ENCODE measurements at places on chromosomes 1 and 21.
A peak's percentile ranks its signal among the peaks of the same experiment; 100 is the strongest.

- DNase-seq, result no peak
These were observed 746 bp downstream of the TADA1 start for GRCh38 chr1:166875302-166875733.

DNA sequence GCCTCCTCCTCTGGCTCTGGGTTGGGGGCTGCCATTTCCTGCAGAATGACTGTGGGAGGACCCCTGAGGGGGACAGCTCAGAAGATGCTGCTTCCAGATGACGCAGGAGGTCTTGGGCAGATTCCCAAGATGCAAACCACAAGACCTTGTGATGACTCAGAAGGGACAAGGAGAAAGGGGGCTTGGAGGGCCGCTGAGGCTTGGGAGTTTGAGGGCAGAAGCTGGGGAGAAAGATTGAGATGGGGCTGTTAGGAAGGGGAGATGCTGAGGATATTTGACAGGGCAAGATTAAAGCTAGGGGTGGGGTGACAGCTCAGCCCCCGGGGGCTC, 7.5 kb downstream of the PTPRU start:
- no peak for DNase-seq

- no peak for DNase-seq
These were observed 83.6 kb downstream of the PRDM2 start for GRCh38 chr1:13783551-13783950.

DNA sequence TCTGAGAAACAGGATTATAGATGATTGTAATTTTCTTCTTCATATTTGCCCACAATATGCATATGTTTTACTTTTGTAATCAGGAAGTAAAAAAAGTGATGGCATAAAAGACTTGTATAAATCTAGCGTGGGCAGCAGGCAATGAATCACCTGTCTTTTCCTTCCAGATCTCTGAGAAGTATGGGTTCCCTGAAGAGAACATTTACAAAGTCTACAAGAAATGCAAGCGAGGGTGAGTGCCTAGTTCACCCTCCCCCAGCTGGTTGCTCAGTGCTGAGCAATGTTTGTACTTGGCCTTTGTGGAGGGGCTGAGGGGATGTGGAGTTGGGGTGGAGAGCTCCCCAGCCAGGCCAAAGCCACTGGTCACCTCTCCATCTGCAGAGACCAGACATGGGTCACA, 30.7 kb downstream of the GRHL3 start:
- no peak for DNase-seq

- DNase-seq, result peak; percentile 89
These were observed 29.3 kb downstream of the SLC66A1 start for GRCh38 chr1:19341201-19342061.

DNA sequence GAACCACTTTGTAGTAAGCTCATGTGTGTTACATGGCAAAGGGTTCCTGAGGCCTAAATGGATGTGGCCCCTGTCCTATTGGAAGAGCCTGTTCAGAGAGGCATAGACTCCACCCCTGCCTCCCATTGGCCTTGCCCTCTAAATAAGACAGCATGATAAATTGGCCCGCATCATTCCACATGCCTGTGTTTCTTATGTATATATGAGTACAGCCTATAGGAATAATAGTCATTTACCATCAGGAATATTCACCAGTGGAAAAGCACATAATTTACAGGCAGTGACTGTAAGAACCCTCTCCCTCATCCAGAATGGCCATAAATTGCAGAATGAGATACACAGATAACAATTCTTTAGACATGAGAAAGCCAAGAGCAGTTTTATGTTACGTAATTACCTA, 519.5 kb upstream of the DAB1 start:
- no peak for DNase-seq

GRCh38 chr1:15706751-15707150, 22.6 kb downstream of the PLEKHM2 start:
- peak; percentile 34 for DNase-seq

- no peak for DNase-seq
These were observed 10.1 kb downstream of the GLIS1 start for GRCh38 chr1:53728702-53729455.

DNA sequence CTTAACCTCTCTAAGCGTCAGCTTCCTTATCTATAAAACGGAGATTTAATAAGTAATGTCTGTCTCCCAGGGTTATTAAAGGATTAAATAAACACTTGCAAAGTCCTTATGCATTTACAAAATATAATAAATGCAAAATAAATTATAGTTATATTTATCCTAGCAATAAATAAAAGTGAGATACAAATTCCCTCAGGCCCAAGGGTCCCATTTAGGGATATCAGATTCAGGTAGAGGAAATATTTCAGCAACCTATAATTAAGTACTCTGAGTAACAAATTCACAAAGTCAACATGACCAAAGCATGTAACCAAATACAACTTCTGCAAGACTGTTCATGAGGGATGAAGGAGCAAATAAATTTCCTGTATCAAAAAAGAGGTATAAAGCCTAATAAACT, 17.9 kb downstream of the NVL start:
- DNase-seq, result no peak

GRCh38 chr1:232367293-232367692, 262.6 kb downstream of the SIPA1L2 start:
- no peak for DNase-seq

- peak; percentile 60 for DNase-seq
These were observed 7.3 kb downstream of the SH3BGRL3 start for GRCh38 chr1:26287033-26287711.

- peak; percentile 7 for DNase-seq
These were observed 10.9 kb downstream of the POMGNT1 start for GRCh38 chr1:46187106-46187869.

- DNase-seq, result no peak
These were observed 14.0 kb downstream of the GSTM3 start for GRCh38 chr1:109726728-109727373.

GRCh38 chr1:213821175-213821942, 166.4 kb upstream of the PROX1 start:
- DNase-seq, result no peak

DNA sequence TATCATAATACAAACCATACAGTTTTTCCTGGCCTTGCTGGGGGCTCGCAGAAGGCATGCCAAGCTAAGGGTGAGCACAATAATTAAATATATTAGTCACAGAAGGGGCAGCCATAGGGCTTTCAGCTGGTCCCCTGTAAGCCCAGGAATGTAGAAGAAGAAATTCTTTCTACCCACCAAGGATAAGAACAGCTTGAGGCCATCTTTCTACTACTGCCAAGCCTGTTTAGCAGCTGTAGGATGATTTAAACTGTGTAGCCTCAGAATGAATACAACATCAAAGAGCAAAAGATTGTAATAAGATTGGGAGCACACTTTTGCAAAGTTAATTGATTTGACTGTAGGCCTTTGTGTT, 171.5 kb downstream of the LRRC7 start:
- no peak for DNase-seq

DNA sequence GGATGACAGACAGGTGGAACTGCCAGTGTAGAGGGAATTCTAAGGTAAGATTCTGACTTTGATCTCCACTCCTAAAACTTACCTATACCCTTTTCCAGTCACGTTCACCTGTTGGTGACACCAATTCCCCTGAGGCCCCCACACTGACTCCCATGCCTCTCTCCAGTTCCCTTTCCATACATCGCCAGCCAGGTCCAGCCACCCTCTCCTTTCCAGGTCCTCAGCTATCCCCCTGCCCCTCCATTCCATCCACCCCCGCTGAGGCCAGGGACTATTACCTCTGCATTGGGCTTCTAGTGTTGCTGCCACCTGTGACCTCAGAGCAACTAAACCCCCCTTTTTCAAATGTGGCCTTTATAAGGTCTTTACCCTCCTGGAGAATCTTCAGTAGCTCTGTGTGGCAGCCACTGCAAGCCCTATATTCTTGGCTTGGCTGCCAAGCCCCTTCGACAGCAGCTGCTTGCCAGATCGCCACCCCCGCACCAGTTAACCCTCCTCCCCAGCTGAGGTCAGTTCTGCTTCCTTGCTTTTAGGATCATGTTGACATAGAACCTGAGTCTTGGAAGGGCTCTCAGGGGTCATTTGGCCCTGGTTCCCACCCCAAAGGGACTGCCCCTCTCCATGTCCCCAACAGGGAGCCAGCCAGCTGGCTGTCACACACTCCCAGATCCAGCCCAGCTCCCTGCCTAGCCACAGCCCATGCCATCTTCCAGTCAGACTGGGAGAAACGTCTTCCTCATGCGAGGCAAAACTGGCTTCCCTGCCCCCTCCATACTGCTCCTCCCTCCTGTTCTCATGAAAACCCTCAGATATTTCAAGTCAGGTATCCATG, 14.7 kb downstream of the CSF1 start:
- DNase-seq, result no peak

- DNase-seq, result no peak
These were observed 22.8 kb upstream of the RGS1 start for GRCh38 chr1:192552760-192553191.

DNA sequence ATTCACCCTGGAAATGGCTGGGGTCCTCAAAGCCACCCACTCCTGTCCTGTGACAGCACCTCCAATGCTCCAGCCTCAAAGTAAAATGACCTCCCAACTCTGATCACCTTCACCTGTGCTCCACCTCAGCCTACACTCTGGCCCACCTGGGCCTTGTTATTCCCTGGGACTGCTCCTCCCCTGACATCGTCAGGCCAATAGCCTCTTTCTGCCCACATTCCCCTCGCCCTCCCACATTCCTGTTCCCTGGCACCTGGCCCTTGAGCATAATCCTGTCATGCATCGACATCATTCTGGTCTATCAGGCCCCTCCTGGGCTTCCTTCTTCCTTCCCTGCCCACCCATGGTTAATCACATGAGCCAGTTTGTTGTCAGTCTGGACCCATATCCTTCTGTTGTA, 13.2 kb upstream of the BCAR3 start:
- no peak for DNase-seq

GRCh38 chr1:37537378-37537777, 16.7 kb downstream of the SNIP1 start:
- DNase-seq, result no peak

DNA sequence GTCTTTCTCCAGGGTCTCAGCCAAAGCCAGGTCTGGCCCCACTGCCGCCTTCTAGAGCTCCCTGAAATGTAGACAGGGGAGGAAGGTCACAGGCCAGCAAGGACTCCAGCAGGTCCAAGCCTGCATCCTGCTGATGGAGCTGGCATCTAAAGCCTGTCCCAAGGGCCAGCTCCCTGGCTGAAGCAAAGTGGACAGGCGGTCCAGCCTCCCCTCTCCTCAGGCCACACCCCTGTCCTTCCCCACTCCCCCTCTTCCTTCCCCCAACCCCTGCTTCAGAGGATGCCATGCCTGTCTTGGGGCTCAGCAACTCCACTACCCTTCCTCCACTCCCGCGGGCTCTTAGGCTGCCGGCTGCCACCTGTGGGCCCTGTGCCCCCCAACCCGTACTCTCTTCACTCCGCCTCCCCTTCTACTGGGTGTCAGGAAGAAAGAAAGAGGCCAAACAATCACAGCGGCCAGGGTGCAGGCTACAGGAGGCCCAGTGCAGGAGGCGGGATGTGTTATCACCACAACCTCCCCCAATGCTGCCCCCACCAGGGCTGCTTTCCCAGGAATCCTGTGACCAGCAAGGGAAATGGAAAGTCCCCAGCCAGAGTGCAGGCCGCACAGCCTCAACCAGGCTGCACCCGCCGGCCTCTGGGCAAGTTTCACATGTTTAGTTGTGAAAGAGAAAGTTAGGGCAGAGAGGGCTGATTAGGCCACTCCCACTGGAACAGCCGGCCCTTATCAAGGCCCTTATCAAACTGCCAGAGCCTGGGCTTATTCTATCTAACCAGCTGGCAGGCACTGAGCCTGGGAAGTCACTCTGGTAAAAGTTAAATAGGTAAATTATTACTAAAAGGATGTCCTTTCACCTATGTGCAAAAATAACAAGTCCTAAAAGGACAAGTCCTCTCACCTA, 34.1 kb downstream of the ACOT7 start:
- peak; percentile 71 for DNase-seq

DNA sequence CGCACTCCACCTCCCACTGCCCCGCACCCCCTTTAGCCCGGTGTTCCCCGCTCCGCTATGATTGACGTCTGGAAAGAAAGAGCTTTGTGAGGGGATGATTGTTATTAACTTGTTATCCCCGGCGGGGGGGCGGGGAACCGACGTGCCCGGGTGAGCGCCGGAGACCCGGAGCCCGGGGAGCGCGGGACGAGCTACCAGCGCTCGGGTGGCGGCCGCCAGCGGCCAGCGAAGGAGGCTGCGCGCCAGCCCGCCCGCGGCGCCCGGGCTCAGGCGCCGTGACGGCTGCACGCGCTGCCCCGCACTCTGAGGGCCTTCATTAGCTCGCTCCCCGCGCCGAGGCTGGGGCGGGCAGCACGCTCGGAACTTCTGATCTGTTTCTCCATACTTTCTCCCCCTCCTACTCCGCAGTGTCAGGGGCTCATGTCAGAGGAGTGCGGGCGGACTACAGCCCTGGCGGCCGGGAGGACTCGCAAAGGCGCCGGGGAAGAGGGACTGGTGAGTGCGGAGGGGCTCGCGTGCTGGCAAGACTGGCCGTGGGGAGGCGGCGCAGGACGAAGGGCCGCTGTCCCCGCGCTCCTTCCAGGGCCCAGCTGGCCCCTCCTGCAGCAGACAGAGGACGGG, 2.1 kb downstream of the LHX8 start:
- DNase-seq, result no peak

- DNase-seq, result no peak
These were observed 7.1 kb downstream of the ZNF124 start for GRCh38 chr1:247164694-247165093.

- DNase-seq, result no peak
These were observed 736.7 kb upstream of the PTBP2 start for GRCh38 chr1:95984798-95985374.

- DNase-seq, result no peak
These were observed 40.3 kb upstream of the CCDC27 start for GRCh38 chr1:3711780-3712451.

DNA sequence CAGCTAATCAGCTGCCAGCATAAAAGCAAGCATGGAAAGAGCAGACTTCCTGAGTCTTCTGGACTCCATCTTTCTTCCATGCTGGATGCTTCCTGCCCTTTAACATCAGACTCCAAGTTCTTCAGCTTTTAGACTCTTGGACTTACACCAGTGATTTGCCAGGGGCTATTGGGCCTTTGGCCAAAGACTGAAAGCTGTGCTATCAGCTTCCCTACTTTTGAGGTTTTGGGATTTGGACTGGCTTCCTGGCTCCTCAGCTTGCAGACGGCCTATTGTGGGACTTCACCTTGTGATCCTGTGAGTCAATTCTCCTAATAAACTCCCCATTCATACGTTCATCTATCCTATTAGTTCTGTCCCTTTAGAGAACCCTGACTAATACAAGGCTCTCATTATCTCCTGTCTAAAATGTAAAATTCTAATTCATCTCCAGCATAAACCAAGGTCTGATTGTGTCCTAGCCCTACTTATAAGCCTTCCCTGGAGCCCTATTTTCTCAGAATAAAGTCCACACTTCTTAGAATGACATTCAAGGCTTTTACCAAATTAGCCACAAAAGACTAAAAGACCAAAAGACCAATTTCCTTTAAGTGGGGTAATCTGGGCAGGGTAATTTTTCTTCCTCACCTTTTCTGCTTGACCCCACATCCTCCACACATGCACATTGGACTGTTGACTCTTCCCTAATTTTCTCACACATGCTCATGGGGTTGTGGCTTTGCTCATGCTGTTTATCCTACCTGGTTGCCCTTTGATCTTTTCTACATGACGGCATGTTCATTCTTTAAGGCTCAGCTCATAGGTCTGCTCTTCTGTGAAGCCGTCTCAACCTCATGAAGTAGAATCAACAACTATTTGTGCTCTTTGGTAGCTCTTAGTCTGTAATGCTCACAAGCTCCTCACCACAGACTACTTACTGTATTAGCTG, 18.1 kb upstream of the ENAH start:
- DNase-seq, result no peak

GRCh38 chr1:38741341-38741740, 118.2 kb downstream of the RRAGC start:
- DNase-seq, result peak; percentile 79

- DNase-seq, result no peak
These were observed 22.7 kb downstream of the UTP25 start for GRCh38 chr1:209850342-209850979.

Data from right cardiac atrium (tissue), 5 donors.